Endothelial cell of umbilical vein (primary cell): ENCODE measurements at places on chromosomes 4 and X. TPM values are rescaled to one million over a fixed set of nuclear protein-coding genes. Genes with fewer than 3 reads are reported as not detected.

GRCh38 chrX:554271-554670 lies 76.3 kb upstream of the SHOX start:
- no peak for DNase-seq

DNA sequence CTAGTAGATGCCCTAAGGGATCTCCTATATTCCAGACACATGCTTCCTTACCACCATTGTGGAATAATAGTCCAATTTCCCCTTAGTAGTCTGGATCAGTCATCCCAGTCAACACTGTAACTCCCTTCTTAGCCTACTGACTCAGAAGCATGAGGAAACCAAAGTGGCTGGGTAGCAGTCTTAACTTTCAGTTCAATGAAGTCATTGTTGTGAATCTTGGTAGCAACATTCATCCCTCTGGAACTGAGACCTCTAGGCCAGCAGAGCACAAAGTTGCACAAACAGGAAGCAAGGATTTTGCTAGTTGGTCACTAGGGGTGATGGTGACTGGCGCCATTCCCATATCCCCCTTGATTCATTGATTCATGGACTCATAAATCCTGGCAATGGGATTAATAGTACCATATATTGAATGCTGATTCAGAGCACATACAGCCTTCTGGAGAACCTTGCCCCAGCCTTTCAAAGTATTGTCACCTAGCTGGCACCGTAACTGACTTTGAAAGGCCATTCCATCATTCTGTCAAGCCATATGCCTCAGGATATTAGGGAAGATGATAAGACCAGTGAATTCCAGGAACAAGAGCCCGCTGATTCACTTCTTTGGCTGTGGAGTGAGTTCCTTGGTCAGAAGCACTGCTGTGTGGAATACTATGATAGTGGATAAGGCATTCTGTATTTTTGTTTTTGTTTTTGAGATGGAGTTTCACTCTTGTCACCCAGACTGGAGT lies 19.7 kb upstream of the GPAT3 start:
- DNase-seq: peak; percentile 19

- DNase-seq: no peak
Measured at GRCh38 chrX:153398275-153398960, 2.7 kb downstream of the PNMA6E start.

DNA sequence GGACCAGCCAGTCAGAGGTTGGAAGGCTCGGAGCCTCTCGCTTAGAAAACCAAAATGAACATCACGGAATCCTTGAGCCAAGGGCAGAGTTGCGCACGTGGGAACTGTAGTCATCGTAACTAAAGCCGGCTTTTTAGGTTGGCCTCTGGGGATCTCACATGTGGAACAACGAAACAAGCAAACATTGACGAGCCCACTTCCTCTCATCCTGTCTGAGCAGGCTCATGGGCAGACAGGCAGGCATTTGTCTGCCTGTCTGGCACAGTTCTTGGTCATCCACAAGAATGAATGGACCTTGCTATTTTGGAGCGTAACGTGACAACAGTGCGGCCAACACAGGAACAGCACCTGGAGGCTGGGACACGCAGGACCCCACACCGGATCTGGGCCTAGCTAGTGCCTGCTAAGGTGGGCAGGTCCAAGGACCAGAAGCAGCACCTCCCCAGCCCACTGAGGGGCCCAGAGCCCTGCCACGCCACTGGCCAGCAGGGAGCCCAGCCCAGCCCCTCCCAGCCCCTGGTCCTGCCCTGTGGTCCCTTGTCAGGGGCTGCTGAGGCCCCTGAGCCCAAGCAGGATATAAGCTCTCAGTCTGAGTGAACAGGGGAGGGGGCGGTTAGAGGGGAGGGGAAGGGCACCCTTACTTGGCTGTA lies 9.2 kb upstream of the TREX2 start:
- DNase-seq: no peak

DNA sequence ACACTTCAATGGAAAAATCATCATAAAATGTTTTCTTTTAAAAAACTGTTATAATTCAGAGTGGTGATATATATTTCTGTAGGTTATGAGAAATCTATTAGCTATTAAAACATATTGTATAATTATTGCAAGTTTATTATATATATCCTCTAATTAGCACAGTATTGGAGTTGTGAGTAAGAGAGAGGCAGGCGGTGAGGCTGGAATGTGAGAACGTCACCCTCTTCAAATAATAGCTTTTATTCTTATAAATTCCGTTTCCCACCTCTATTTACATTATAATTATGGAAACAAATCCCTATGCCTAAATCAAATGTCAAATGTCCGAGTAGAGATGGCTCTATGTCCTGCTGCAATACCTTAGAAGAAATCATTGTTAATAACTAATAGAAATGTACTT lies 292.9 kb downstream of the ADGRL3 start:
- no peak for DNase-seq

DNA sequence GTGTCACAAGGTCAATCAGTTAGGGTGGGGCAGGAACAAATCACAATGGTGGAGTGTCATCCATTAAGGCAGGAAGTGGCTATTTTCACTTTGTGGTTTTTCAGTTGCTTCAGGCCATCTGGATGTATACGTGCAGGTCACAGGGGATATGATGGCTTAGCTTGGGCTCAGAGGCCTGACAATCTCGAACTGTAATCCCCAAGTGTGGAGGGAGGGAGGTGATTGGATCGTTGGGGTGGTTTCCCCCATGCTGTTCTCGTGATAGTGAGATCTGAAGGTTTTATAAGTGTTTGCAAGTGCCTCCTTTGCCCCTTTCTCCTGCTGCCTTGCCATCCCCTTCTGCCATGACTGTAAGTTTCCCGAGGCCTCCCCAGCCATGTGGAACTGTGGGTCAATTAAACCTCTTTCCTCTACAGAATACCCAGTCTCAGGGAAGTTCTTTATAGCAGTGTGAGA lies 36.7 kb upstream of the STS start:
- no peak for DNase-seq

GRCh38 chr4:3756343-3757059 lies 9.7 kb upstream of the ADRA2C start:
- no peak for DNase-seq

DNA sequence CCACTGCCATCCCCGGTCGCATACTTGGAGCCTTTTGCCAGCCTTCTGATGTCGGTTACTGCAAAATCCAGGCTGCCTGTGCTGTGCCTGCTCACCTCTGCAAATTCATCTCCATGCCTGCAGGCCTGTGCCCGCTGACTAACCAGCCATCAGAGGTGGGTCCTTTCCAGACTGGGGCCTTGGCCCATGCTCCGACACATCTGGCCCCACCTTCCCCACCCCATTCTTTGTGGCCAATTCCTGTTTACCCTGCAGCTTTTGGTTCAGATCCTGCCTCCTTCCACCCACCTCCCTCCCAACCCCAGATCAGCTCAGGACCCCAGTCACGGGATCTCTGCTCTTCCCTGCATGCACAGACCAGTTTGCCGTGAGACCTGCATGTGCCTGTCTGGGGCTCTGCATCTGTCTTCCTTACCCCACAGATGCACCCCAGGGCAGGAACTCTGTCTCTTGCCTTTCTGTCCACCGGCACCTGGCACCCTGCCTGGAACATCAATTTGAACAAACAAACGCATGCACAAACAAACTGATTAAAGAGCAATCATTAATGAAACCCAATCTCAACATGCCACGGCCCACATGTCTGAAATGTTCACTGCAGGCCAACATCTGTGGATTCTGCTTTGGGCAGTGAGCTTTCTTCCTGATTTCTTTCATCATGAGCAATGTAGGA lies 112.8 kb upstream of the PSAPL1 start:
- no peak for DNase-seq

GRCh38 chrX:85004255-85004654 lies 578 bp downstream of the APOOL start:
- DNase-seq: no peak

DNA sequence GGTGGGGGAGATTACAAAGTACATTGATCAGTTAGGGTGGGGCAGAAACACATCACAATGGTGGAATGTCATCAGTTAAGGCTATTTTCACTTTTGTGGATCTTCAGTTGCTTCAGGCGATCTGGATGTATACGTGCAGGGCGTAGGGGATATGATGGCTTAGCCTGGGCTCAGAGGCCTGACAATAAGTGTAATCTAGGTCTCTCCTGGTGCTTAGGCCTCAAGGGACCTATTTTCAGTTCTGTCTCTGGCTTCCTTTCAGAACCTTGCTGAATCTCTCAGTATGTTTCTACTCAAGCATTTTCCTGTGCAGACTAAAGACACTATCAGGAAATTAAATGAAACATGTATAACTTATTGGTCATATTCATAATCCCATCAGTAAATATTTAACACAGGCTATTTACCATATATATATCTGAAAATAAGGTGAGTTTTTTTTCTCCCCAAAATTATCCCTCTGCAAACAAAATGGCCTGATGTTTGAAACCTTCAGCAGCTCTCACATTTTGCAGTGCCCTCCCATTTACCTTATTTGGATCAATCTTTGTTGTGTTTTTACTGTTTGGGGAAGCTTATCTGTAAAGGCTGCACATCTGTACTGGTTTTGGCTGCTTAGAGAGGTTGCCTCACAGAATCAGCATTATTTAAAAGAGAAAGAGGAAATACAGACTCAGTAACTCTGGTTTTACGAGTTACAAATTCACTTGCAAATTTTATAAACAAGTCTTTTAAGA lies 2.3 kb upstream of the ZCCHC4 start:
- DNase-seq: no peak

DNA sequence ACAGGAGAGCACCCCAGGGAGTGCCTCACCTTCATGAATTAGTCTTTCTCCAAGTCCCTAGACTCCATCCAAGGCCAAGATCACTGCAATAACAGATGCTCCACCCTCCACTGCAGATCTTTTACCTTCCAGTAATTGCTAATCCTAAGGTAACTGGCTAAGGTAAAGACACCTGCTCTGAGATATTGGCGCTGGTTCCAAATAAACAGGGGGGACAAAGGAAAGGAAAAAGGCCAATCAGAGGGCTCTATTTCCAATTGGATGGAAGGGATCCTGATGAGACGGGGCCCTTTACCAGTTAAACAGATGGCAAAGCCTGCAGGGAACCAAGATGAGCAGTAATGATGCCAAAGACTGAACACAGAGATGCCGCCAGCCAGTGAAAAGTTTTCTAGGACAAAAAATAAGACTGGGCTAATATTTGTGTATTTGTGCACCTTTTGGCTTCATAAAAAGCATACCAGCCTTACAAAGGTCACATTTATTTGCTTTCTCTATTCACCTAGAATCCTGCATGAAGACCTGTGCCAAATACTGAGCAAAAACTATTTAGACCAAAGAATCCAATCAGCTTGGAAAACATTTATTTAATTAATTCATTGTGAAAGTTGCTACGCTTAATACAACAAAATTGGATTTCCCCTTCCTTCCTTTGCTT lies 148.5 kb downstream of the PPP3CA start:
- DNase-seq: no peak

DNA sequence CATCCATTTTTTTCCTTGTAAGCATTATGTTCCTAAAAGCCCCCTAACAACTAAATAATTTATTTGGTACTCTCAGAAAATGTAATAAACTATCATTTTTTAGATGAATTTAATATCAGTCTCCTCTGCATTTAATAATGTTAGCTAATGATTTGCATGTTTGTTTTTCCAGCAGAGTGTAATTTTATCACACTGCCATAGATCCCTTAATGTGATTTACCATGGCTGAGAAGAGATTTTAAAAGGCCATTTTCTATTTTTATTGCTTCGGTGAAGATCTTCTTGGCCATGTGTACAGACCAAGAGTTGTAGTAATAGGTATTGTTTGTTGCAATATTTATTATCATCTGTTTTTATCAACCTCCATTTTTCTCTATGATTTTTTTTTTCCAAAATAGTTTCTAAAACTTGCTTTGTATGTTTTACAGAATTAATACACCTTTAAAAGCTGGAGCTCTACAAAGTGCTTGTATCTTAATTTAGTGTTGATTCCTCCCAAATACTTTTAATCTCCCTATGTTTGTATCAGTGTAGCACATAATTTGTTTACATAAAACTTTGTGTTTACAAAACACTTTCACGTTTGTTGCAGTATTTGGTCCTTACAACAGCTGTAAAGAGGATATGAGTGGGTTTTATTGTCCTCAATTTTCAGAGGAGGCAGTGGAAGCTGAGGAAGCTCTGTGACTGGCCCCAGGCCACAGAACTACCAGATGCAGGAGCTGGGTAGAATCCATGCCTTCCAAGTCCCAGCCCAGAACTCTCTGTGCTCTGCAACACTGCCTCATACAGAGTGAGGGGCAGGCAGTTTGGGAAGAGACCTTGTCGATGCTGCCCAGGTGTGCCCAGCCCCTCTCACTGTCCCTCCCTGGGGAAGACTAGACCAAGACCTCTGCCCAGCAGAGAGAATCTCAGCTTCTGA lies 58.1 kb downstream of the FAM114A1 start:
- DNase-seq: no peak

- DNase-seq: peak; percentile 82
Measured at GRCh38 chr4:140188975-140189374, 35.0 kb upstream of the MAML3 start.

- no peak for DNase-seq
Measured at GRCh38 chr4:40837094-40837870, 87.5 kb downstream of the NSUN7 start.

DNA sequence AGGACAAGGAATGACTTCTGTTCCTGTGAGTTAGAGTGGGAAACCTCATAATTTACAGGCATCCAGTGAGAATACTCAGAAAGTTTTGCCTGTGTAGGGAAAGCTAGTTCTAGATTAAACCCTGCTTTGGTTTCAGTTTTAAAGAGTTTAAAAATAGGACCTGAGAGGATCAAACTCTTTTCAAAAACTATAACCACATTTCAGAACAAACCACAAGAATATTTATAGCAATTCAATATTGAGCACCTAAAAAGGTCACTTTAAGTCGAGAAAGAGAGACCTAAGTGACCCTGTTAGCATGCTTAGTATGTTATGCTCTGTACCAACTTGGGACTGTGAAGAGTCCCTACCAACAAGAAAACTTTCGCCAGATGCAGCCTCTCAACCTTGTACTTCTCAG lies 17.4 kb upstream of the PWWP3B start:
- no peak for DNase-seq

GRCh38 chrX:150575419-150575814 lies 7.0 kb downstream of the MTM1 start:
- no peak for DNase-seq

GRCh38 chr4:85774000-85774399 lies 299.1 kb downstream of the ARHGAP24 start:
- DNase-seq: no peak

DNA sequence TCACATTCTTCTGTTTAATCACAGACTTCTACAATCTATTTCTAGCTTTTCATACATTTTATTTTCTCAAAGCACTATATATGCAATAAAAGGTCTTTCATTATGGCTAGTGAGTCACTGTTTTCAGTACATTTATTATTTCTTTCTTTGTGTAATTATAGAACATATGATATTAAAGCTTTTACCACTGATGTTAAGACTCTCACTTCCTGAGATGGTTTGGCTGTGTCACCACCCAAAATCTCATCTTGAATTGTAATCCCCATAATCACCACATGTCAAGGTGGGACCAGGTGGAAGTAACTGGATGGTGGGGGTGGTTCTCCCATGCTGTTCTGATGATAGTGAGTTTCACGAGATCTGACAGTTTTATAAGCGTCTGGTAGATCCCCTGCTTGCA lies 41.9 kb downstream of the UBA6 start:
- DNase-seq: no peak

The MAGEA1 gene
- total RNA-seq: not detected in 2 replicates

The NSUN7 gene
- 0.18 and 0.20 TPM in 2 replicates for total RNA-seq

The UGT2A1 gene
- not detected in 2 replicates for total RNA-seq

The ZNF630 gene
- 1.5 and 1.6 TPM in 2 replicates for total RNA-seq
